ENCODE measurements at places on chromosomes 5 and 9. TPM values are rescaled to one million over a fixed set of nuclear protein-coding genes. Genes with fewer than 3 reads are reported as not detected.

ATP10B gene
- total RNA-seq = not detected

CTXN3 gene
- not detected for total RNA-seq

CMYA5 gene
- 0.19 TPM for total RNA-seq

UBE2QL1 gene
- 0.14 TPM for total RNA-seq

ST8SIA4 gene
- 0.43 TPM for total RNA-seq

SPATA31D4 gene
- total RNA-seq = not detected

DRD1 gene
- total RNA-seq = 0.48 TPM

ISCA1 gene
- total RNA-seq = 50.7 TPM

OLFM1 gene
- 10.3 TPM for total RNA-seq

Measured in A549 treated with CORT108297 at 1 μM for 4 hours (cell line).